ENCODE measurements at places on chromosomes 3 and 15. TPM values are rescaled to one million over a fixed set of nuclear protein-coding genes. Genes with fewer than 3 reads are reported as not detected.

The GP5 gene
- total RNA-seq: not detected

The CLDN18 gene
- not detected for total RNA-seq

- no peak for DNase-seq
Measured at GRCh38 chr3:187717572-187717971, 15.2 kb upstream of the RTP2 start.

- DNase-seq: no peak
Measured at GRCh38 chr3:70943886-70944285, 631.4 kb upstream of the MDFIC2 start.

- peak; percentile 57 for DNase-seq
Measured at GRCh38 chr3:123098426-123099330, 31.9 kb downstream of the PDIA5 start.
